ENCODE measurements at places on chromosomes 6 and 20.

- DNase-seq, result no peak
These were observed 168.6 kb upstream of the GGTLC1 start for GRCh38 chr20:24157213-24157612.

GRCh38 chr6:42404484-42404883 is 47.2 kb downstream of the TRERF1 start:
- peak; percentile 31 for DNase-seq

- DNase-seq, result peak; percentile 82
These were observed at the start of gene SAMD5 for GRCh38 chr6:147508042-147508865. SAMD5 (plus strand) TSS chr6:147508690; CDS start chr6:147508929, 239 bp downstream.

GRCh38 chr6:160391419-160392116 is 43.4 kb downstream of the SLC22A3 start:
- DNase-seq, result no peak

GRCh38 chr6:81861281-81861680 is 108.8 kb upstream of the TENT5A start:
- DNase-seq, result no peak

- no peak for DNase-seq
These were observed 30.2 kb downstream of the PHACTR3 start for GRCh38 chr20:59634435-59635005.

- no peak for DNase-seq
These were observed 114.6 kb downstream of the PAX1 start for GRCh38 chr20:21820045-21820444.

DNA sequence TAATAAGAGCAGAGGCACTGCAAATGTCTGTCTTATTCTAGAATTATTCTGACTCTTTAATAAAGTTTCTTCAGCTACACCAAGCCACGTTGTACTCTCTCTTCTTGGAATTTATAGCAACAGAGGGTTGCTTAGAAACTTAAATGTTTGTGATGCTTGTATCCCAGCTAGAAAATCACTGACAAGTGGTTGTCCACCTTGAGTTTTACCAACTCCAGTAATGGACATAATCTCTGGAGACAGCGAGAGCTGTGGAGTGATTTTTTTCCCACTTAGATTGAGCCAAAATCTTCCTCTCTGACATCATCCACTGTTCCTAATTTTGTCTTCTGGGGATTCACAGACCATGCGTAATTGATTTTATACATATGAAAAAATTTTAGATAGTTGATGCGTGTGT is 8.0 kb downstream of the ECT2L start:
- DNase-seq, result no peak

- DNase-seq, result peak; percentile 34
These were observed 406.5 kb upstream of the CHD6 start for GRCh38 chr20:42024653-42025052.

DNA sequence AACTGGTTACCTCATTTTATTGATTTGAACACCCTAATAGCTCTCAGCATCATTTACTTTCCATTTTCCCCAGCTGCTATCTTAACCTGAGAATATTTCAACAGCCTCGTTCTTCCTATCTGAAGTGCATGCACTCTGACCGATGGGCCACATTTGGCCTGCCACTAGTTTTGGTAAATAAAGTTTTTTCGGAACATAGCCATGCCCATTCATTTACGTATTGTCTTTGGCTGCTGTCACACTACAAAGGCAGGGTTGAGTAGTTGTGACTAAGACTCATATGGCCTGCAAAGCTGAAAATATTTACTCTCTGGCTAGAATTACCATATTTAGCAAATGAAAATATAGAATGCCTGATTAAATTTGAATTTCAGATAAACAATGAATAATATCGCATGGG is 10.8 kb downstream of the ADGRF4 start:
- DNase-seq, result no peak

DNA sequence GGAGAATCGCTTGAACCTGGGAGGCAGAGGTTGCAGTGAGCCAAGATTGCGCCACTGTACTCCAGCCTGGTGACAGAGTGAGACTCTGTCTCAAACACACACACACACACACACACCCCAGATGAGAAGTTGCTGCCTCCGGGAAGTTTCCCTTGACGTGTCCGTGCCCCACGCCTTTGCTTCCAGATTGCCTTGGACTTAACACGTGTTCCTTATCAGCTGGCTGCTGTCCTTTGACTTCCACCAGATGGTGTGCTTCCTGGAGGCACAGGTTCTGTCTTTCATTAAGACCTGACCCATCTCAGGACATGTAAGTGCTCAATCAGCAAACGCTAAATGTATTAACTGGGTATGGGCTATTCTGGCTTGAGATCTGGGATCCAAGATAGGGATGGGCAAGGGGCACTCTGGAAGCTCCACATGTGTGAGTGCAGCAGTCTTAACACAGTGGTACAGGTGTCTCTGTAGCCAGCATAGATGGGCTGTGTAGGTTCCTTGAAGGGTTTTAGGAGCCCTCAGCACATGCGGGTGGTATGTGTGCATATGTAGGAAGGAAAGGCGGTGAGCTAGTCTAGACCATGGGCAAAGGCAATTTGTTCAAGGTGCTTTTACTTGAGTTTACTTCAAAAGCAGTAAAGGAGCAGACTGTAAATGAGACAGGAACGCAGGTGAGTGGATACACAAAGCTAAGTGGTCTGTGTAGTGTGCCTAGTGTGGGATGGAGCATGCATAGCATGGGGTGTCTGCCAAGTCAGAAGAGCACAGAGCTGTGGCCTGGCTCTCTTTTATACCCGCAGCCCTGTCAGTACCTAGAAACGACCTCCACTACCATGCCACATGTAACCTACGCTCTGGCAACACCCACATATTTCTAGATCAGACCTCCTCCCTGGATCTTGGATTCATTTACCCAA is 11.6 kb downstream of the PIGT start:
- no peak for DNase-seq

DNA sequence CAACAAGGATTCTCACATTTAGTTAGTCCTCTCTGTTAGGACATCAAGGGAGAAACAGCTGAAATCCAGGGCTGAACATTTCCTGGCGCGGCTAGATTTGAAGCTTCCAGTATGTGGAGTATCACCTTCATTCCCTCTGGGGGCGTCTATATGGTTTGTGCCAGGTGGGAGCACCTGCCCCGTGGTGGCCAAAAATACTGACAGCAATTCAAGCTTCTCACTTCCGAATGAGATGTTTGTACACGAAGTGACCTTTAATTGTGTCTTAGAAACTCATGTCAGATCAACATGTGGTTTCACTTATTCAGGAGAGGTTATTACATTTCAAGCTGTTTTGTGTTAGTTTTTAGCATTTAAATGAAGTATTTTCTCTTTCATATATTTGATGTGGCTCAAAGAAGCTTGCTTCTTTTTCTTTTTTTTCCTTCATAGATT is 67.3 kb upstream of the ZNF217 start:
- DNase-seq, result peak; percentile 49

DNA sequence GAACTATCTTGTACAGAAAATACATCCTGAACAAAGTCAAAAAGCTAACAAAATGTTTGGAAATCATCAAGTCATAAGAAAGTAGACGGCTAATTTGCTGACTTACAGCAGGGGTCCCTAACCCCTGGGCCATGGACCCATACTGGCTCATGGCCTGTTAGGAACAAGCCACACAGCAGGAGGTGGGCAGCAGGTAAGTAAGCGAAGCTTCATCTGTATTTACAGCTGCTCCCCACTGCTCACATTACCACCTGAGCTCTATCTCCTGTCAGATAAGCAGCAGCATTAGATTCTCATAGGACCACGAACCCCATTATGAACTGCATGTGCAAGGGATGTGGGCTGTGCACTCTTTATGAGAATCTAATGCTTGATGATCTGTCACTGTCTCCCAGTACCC is 115.5 kb downstream of the CDK19 start:
- no peak for DNase-seq
